Ovary (tissue), 10 donors: ENCODE measurements at places on chromosomes 1 and 21. TPM values are rescaled to one million over a fixed set of nuclear protein-coding genes. Genes with fewer than 3 reads are reported as not detected.

DNA sequence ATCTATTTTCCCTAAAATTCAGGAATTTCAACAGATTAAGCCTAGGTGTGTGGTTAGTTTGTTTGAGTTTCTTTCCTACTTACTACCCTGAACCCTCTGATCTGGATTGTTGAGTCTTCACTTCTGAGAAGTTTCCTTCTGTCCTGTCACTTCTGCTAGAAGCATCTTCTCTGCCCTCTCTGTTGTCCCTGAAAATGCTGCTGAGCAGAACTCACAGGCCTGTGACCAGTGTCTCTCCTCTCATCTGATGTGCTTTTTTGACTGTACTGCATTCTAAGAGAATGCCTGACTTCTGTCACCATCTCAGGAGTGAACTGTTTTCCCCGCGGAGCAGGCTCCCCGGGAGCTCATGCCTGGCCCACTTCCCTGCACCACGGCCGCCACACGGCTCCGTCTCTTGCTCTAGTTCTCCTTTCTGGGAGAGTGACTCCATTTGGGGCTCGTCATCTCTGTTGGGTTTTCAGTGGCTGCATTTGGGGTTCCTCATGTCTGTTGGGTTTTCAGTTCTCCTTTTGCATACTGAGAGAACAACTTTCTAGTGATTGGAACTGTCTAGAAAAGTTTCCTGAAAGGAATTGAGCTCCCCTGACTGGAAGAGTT, 77.9 kb downstream of the POFUT2 start:
- H3K4me3 ChIP-seq: no peak overlapping the region
- no peaks in the 10 kb centered on the region for H3K27me3 ChIP-seq
- no peak overlapping the region for H3K27ac ChIP-seq
- DNase-seq: no peak

GRCh38 chr1:26530895-26531598, 1.5 kb downstream of the RPS6KA1 start:
- no peaks in the 10 kb centered on the region for H3K36me3 ChIP-seq
- no peak overlapping the region for H3K4me3 ChIP-seq
- H3K27me3 ChIP-seq: no peaks in the 10 kb centered on the region
- H3K4me1 ChIP-seq: no peaks in the 10 kb centered on the region

GRCh38 chr21:24046829-24047443, 1560.3 kb downstream of the MRPL39 start:
- no peak overlapping the region for H3K27ac ChIP-seq
- H3K4me3 ChIP-seq: no peak overlapping the region
- peaks cover 4% of the 10 kb centered on the region for H3K4me1 ChIP-seq
- H3K36me3 ChIP-seq: no peaks in the 10 kb centered on the region

DNA sequence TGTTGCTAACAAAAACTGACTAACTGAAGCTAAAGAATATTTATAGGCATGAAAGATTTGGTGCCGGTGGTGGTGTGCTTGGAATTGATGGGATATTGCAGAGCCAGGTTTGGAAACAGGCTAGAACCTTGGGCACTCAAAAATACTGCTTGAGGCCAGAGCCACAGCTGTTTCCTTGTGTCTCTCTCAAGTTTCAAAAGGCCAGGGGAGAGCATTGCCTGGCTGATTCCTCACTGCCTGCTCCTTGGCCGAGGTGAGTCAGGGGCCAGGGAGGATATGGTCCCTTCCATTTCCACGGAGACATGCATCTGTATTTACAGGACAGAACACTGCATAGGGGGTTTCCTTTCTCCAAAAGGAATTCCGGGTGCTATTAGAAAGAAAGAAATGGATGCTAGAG, 36.1 kb upstream of the IVNS1ABP start:
- H3K27ac ChIP-seq: no peak overlapping the region
- H3K4me1 ChIP-seq: peaks cover 1% of the 10 kb centered on the region
- H3K27me3 ChIP-seq: no peaks in the 10 kb centered on the region
- no peak for DNase-seq
- no peaks in the 10 kb centered on the region for H3K36me3 ChIP-seq
- H3K4me3 ChIP-seq: no peak overlapping the region

GRCh38 chr1:157961805-157962762, 31.4 kb upstream of the KIRREL1 start:
- no peak overlapping the region for H3K27ac ChIP-seq
- H3K4me1 ChIP-seq: no peaks in the 10 kb centered on the region
- no peaks in the 10 kb centered on the region for H3K36me3 ChIP-seq
- no peak for DNase-seq
- H3K4me3 ChIP-seq: no peak overlapping the region

GRCh38 chr21:26421724-26422123, 151.4 kb downstream of the CYYR1 start:
- no peaks in the 10 kb centered on the region for H3K36me3 ChIP-seq
- no peak for DNase-seq
- no peak overlapping the region for H3K4me3 ChIP-seq
- H3K27me3 ChIP-seq: no peaks in the 10 kb centered on the region

DNA sequence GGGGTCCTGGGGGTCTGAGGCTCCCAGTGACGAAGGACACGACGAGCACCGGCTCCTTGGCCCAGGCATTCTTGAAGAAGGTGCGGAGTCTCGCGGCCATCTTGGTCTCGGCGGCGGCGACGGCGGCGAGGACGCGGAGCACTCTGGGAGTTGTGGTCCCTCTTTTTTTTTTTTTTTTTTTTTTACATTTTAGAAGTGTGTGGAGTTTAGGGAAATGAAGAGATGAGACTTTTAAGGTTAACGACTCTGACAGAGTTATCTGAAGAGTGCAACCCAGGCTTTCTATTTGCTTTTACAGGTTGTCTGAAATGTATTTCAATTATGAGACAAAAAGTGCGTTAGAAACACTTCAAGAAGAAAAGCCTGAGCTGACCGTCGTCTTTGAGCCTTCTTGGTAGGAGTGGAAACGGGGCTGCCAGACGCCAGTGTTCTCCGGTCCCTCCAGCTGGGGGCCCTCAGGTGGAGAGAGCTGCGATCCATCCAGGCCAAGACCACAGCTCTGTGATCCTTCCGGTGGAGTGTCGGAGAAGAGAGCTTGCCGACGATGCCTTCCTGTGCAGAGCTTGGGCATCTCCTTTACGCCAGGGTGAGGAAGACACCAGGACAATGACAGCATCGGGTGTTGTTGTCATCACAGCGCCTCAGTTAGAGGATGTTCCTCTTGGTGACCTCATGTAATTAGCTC, 9.7 kb downstream of the OR2B11 start:
- no peak overlapping the region for H3K27ac ChIP-seq
- DNase-seq: peak; percentile 62
- no peaks in the 10 kb centered on the region for H3K27me3 ChIP-seq
- H3K4me1 ChIP-seq: no peaks in the 10 kb centered on the region
- peak overlapping the region; percentile 46 for H3K4me3 ChIP-seq

Gene SLC45A1
- 4.5 TPM for total RNA-seq

Gene POU2F1
- total RNA-seq: 11.4 TPM

Gene PCP4
- total RNA-seq: 4.7 TPM

Gene CTSK
- total RNA-seq: 51.6 TPM
